ENCODE measurements at places on chromosomes 1 and 21.

DNA sequence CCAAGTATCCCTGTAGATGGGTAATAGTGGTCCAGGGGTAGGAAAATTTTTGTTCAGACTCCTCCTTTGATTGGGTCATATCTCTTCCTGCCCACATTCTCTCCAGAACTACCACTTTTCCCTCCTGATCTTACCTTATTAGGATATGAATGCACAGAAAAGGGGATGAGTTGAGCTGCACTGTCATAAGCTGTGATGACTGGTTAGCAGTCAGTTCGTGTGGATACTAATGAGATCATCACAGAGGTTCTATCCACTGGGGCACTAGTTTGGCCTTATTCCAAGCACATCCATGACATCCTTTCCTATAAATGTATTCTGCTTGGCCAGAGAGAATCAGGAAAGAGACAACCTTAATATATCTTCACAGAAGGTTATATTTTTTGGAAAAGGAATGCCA is 22.1 kb upstream of the TBX15 start:
- DNase-seq: no peak

GRCh38 chr1:206566999-206567398 is 45.3 kb downstream of the EIF2D start:
- no peak for DNase-seq

GRCh38 chr1:63746129-63746864 is 27.5 kb upstream of the ROR1 start:
- DNase-seq: peak; percentile 20

DNA sequence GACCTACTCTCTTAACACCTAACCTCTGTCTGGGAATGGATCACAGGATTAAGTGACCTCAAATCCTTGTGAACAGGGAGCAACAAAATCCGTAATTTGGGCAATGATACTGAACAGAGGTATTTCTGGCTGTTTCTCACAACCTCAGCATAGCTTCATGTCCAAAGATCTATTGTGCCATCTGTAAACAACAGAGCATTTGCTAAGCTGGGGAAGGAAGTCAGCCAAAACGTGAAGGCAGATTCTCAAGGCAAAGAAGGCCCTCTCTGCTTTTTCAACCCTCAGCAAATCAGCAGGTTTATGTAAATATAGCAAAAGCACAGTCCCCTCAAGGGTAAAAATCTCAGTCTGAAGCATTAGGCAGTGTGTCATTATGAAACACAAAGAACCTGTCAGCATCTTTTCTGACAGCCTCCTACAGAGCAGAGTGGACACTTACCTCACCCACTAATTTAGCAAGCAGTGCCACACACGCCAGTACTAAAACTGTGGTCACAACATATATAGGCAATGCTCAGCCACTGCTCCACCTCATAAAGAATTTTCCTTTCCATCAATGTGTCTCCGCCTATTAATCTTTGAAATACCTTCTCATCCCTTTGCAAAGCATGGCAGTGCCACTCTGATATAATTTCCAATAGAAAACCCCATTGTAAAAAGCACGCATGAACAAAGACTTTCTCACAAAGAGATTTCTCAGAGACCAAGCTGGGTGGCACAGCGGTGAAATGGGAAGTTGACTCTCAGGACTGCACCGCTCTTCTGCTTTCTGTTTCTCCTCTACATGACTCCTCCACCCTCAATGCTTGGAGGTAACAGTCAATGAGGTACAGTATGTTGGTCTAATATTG is 188.0 kb downstream of the RERE start:
- peak; percentile 53 for DNase-seq

DNA sequence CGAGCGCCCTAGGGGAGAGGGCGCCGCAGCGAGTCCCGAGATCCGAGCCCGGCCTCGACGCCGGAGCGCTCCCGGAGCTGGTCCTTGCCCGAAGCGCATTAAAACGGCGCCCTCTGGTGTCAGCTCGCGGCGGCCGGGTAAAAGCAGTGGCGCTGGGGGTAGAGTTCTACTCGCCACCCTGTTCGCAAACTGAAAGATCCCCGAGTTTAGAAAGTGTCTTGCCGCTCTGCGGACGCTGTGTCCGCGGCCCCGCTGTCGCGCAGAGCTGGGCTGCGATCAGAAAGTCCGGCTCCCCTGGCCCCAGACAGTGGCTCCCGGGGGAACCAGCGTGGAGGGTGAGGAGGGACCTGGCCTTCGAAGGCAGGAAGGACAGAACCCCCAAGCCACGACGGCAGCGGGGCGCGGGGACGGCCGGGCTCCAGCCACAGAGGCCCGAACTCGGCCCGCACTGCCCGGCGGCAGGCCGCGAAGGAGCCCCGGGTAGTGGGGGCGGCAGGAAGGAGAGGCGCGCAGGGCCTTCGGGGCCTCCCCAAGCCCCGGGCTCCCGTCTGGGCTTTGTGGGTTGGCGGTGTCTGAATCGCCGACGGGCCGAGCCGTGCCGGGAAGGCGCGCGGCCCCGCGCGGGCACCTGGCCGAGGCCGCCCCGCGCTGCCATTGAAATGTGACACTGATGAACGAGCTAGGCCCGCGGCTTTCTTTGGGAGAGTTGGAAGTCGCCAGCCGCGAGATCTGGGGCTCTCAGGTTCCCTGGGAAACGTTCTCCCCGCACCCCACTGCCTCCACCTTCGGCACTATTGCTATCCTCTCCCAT is 39.1 kb upstream of the NFIA start:
- DNase-seq: peak; percentile 56

DNA sequence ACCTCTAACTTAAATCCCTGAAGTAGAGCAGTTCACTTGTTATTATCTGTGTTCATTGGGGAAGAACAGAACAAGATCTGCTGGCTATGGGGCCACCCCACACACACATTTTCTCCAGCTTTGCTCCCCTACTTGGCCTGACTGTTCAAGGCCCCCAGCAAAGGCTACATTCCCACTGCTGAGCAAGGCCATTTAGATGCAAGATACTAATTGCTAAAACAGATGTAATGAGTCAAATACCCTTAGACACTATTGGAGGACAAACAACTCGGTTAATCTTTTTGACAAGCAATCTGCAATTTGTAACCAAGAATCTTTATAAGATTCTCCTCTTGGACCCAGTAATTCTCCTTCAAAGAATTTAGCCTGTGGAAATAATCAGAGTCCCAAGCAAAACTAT is 67.7 kb downstream of the NAV1 start:
- no peak for DNase-seq

- DNase-seq: no peak
Observed at GRCh38 chr1:182146286-182146685, 84.8 kb upstream of the ZNF648 start.

GRCh38 chr1:216945538-216946080 is 222.4 kb upstream of the ESRRG start:
- DNase-seq: no peak

DNA sequence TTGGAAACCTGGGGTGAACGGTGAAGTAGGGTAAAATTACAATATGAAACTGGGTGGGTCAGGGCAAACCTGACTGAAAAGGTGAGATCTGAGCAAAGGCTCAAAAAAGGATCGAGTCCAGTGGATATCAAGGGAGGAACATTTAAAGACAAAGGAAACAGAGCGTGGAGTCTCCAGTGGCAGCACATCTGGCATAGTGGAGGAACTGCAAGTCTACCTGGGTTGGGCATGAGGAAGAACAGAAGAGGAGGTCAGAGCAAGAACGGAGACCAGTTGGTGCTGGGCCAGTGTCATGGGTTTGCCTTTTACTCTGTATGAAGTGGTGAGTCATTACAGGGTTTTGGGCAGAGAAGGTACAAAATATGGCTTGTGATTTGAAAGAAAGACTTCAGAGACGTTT is 163.7 kb downstream of the NTPCR start:
- DNase-seq: peak; percentile 51

DNA sequence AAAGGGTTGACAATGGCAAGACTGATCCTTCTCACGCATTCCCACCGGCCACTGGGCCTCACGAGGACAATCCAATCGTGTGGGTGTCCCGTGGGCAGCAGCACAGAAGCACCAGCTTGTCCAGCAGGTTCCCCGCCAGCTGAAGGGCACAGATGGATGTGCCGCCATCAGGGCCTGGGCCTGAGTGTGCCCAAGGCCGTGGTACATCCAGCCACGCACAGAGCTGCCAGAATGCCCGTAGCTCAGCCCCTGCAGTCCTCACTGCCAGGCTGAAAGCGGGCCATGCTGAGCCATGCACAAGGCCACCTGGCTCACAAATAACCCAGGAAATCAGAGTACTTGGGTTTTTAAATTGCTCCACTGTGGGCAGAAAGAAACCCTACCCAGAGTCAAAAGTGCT is 7.0 kb downstream of the NPHP4 start:
- no peak for DNase-seq

DNA sequence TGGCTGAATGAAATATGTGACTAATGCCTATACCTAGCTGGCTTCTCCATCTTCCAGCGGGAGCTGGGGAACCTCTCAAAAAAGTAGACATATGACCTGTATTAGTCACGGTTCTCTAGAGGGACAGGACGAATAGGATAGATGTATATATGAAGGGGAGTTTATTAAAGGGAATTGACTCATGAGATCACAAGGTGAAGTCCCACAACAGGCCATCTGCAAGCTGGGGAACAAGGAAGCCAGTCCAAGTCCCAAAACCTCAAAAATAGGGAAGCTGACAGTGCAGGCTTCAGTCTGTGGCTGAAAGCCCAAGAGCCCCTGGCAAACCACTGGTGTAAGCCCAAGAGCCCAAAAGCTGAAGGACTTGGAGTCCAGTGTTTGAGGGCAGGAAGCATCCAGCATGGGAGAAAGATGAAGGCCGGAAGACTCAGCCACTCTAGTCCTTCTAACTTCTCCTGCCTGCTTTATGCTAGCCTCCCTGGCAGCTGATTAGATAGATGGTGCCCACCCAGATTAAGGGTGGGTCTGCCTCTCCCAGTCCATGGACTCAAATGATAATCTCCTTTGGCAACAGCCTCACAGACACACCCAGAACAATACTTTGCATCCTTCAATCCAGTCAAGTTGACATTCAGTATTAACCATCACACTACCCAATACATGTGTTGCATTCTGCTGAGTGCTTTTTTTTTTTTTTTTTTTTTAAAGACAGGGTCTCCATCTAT is 19.6 kb downstream of the OLIG1 start:
- DNase-seq: peak; percentile 74

DNA sequence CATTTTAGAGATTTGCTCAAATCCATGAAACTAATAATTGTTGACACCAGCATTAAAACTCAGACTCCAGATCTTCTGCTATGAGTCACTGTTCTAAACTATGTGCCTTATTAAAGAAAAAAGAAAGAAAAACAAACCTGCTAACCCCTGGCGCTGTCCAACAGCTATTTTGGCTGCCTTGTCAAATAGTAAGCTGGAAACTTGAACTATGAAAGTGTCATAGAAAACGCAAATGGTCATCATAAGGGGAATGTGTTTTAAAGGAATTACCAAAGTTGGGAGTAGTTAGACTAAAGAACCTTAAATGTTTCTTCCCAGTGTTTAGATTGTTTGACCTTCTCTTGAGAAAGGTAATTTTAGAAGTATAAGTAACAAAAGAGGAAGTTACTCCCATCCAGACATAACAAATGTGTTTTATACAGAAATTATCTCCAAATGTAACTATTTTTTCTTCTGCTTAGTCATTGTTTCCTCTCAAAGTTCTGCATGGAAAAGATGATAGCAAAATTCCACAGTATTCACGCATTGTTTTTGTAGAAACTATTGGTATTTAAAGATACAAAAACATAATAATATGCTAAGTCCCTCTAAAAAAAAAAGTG is 272.4 kb downstream of the TPR start:
- peak; percentile 1 for DNase-seq

DNA sequence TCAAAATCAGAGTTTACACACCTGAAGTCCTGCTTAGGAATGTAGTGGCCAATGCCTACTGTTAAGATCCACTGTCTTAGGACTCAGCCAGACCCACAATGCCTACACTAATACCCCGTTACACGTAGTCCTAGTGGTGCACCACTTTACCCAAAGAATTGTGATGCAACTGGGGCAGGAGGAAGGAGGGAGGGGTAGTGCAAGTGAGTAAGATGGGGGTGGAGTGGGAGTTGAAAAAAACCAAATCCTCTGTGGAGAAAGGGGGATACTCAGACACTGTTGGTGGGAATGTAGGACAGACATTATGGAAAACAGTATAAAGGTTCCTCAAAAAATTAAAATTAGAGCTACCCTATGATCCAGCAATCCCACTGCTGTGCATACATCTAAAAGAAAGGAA is 19.5 kb downstream of the GLIS1 start:
- no peak for DNase-seq

- DNase-seq: no peak
Observed at GRCh38 chr1:119506941-119507340, at the start of gene HSD3B1. Gene HSD3B1, plus strand, starts transcription at chr1:119507210. Its CDS starts 267 bp downstream, at chr1:119507477.

GRCh38 chr1:201890223-201890622 is 1.5 kb downstream of the SHISA4 start:
- DNase-seq: no peak

- no peak for DNase-seq
Observed at GRCh38 chr1:116716391-116716790, 37.8 kb upstream of the CD2 start.

- DNase-seq: no peak
Observed at GRCh38 chr1:168110896-168111545, 25.7 kb downstream of the GPR161 start.

GRCh38 chr1:181344091-181344490 is 139.2 kb upstream of the CACNA1E start:
- no peak for DNase-seq

DNA sequence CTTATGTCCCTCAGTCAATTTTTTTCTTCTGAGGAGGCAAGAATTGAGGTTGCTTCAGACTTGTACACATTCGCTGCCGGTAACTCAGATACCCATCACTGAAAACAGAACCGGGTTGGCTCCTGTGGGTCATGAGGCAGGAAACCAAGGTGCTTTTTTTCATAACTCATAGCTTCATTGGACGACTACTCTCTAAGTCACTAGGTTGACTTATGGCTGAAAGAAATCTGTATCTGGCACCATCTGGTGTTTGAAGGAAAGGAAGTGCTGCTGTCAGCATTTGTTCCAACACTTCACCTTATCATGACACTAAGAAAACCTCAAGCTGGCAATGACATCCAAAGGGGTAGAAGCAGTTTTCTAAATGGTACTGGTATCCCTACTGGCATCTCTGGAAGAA is 82.3 kb downstream of the TBX19 start:
- no peak for DNase-seq

GRCh38 chr1:223662943-223663342 is 2.6 kb downstream of the CAPN8 start:
- DNase-seq: peak; percentile 28

DNA sequence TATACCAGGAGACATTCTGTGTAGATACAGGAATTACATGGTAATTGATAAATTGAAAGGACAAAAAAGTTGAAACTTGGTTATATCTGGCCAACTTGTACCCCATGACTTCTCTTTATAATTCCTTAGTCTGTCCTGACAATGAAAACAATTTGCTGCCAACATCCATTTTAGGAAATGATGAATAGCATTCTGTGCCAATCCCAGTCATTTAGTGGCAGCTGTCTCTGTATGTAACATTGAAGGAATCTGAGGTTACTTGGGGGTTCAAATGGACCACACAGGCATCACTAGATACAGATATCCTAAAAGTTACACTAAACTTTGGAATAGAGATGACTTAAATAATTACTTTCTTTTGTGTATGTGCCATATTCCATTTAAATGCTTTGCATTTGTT is 38.2 kb downstream of the DHX9 start:
- no peak for DNase-seq

DNA sequence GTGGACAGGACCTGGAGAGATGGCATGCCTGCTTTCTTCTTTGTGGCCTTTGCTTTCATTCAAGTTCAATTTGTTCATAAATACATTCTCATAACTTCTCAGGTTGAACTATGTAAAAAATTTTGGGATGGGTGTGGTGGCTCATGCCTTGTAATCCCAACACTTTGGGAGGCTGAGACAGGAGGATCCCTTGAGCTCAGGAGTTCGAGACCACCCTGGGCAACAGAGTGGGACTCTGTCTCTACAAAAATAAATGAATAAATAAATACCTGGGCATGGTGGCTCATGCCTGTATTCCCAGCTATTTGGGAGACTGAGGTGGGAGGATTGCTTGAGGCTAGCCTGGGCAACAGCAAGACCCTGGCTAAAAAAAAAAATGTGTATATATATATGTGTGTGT is 2.1 kb downstream of the KIF1B start:
- DNase-seq: no peak
